ENCODE measurements at places on chromosomes 6 and 20.
A peak's percentile ranks its signal among the peaks of the same experiment; 100 is the strongest.

GRCh38 chr6:74277777-74278186 is 581.8 kb downstream of the CD109 start:
- no peak for DNase-seq

GRCh38 chr20:62846166-62846890 is 15.3 kb downstream of the TCFL5 start:
- DNase-seq, result no peak

- peak; percentile 89 for DNase-seq
These were observed 9.8 kb upstream of the HECA start for GRCh38 chr6:139124887-139125672.

DNA sequence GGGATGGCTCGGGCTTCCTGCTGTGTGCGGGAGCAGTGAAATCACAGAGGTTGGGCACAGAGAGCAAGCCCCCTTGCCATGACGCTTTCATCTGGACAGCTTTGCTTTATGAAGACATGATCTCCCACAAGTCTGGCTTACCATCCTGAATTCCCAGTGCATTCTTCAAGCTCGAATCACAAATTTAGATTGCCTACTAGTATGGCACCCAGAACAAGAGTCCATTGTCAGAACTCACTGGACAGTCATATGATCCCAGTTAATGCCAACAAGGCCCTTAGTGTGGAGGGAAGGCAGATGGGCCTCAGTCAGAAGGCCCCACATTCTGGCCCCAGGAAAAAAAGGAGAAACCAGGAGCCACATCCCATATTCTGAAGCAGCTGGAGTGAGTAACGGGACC is 147.3 kb upstream of the FOXQ1 start:
- DNase-seq, result no peak

DNA sequence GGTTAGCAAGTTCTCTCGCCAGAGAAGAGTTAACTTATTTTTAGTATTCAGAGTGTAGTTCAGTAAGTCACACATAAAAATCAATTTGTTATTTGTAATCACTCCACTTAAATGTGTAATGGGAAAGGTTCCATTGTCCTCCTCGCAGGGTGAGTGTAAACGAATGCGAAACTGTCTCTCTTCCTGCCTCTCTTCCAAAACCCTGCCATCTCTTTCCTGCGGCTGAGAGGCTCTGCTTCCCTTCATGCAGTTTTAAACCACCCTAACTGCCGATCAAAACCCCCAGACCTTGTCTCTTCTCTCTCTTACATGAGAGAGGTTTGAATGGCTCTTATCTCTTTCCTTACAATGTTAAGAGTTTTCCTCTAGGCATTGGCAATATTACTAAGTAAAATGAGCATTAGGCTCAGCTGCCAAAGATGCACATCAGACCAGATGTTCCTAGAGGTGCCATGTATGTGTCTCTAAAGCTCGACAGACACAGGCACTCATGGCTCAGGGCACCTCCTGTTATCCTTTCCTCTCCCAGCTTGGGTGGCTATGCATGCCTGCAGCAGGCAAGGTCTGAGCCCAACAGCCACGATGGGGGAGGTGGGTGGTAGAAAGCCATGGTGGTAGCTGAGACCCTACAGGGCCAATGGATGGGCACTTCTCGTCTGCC is 91.2 kb downstream of the JARID2 start:
- no peak for DNase-seq

DNA sequence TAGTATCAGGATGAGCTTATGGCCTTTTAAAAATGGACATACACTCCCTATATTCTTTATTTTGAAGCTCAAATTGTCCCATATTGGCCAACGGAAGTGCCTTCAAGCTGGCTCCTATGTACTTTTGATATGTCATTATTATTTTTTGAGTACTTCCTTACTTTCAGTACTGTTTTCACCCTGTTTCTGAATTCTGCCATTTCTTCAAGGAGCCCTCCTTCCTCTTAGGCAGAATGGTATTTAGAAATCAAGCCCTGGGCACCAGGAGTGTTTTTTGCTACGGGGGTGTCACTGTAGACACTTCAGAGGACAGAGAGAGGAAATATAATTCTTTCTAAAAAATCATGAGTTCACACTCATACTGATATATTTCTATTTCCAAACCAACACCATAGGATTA is 5.5 kb upstream of the MYLK4 start:
- DNase-seq, result no peak

DNA sequence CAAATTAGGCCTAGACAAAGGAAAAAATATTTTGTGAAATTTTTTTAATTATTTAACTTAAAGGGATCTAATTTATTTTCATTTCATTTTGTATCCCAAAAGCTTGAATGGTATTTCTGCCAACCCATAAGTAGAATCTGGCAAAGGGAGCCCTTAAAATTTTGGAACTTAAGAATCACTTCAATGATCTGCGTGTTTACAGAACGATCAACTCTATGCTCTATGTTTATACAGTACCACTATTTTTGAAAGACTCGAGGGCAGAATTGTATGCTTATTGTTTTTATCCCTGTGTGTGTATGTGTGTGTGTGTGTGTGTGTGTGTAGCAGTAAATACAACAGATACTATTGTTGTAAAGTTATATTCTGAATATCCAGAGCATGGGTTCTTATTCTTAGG is 39.2 kb downstream of the METTL24 start:
- DNase-seq, result no peak

DNA sequence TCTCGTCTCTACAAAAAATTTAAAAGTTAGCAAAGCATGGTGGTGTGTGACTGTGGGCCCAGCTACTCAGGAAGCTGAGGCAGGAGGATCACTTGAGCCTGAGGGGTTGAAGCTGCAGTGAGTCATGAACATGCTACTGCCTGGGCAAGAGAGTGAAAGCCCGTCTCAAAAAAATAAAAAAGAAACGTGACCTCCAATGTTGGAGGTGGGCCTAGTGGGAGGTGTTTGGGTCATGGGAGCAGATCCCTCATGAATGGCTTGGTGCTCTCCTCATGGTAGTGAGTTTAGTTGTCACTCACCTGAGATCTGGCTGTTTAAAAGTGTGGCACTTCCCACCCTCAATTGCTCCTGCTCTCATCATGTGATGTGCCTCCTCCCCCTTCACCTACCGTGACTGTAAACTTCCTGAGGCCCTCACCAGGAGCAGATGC is 24.3 kb downstream of the RBL1 start:
- DNase-seq, result peak; percentile 43

DNA sequence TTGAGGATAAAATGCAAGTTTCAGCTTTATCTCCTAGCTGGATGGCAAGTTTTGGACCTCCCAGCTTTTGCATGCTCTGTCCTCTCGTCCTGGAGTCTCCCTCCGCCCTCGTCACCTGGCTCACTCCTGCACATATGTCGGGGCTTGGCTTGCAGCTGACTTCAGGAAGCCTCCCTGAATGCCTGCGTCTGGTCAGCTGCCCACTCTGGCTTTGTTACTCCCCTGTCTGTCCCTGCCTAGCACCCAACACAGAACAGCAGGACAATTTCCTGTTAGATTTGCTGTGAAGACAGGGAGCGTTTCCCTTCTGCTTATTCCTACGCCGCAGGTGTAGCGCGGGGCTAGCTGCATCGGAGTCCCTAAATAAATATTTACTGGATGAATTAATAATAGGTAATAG is 5.4 kb downstream of the JPH2 start:
- DNase-seq, result no peak

- no peak for DNase-seq
These were observed 28.1 kb upstream of the SCGN start for GRCh38 chr6:25623879-25624278.

- DNase-seq, result no peak
These were observed 62.1 kb upstream of the ZNF217 start for GRCh38 chr20:53655625-53656292.

DNA sequence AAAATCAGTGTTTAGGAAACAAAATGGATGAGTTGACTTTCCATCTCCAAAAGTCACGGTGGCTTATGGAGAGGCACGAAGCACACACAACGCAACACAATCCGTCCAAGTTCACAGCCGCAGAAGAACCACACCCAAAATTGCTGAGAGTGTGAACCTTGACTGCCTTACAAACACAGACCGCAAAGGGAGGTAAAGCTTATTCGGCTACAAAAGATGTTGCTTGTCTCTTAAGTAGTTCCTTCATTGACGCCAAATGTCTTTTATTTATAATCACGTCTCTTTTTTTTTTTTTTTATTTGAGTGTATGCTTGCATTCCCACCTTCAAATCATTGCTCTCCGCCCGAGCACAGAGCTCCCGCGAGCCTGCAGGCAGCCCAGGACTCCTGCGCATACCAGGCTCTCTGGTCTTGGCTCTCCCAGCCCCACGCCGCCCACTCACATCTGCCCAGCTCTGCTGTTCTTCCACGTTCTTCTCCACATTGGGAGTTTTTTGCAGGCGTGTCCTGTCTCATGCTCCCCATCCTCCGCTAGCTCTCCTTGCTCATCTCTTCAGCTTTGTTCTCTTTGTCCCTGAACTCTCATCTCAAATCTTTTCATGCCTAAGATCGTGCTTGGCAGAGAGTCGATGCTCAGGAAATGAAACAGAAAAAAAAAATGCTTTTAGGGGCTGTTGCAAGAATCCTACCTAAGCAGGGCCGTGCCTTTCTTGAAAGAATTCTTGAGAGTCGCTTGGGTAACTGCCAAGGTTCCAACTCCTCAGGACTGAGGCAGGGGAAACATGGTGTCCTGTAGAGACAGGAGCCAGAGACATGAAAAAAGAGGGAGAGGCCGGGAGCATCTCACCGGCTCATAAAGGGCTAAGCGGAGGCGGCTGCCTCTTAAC is 25.8 kb downstream of the LY86 start:
- DNase-seq, result peak; percentile 42

DNA sequence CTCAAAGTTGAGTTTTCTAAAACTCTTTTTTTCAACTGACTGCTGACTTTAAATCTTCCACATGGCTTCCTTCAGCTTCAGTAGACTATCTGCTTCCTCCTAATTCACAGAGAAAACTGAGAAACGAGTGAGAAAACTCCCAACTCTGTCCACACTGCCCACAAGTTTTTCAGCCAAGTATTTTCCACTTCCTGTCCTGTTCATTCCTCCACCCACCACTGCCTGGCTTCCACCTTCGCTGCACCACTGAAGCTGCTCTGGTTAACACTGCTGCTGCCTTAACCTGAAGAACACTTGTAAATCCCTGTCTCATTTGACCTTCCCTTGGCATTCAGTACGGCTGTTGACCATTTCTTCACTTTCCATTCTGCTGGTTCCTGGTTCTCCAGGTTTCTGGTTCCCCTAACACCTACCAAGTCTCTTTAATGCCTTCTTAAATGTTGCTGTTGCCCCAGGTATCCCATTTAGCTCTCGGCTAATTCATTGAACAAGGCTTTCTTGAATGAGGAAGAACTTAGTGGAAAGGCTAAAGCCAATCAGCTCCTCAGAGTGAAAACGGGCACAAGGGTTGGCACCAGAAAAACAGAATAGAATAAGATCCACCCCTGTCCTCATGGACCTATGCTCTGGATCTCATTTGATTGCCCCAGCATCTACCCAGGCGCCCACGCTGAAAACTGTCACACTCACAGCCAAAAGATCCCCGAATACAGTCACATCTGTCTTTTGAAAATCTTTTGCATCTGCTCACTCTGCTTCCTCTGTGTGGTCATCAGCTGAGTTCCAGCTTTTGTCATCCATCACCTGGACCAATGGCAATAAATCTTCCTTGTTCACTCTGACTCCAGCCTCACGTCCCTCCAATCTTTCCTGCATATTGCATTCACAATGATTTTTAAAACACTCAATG is 104.4 kb upstream of the TAB2 start:
- peak; percentile 14 for DNase-seq

- DNase-seq, result no peak
These were observed 283.0 kb downstream of the HTR1B start for GRCh38 chr6:77180326-77180725.

DNA sequence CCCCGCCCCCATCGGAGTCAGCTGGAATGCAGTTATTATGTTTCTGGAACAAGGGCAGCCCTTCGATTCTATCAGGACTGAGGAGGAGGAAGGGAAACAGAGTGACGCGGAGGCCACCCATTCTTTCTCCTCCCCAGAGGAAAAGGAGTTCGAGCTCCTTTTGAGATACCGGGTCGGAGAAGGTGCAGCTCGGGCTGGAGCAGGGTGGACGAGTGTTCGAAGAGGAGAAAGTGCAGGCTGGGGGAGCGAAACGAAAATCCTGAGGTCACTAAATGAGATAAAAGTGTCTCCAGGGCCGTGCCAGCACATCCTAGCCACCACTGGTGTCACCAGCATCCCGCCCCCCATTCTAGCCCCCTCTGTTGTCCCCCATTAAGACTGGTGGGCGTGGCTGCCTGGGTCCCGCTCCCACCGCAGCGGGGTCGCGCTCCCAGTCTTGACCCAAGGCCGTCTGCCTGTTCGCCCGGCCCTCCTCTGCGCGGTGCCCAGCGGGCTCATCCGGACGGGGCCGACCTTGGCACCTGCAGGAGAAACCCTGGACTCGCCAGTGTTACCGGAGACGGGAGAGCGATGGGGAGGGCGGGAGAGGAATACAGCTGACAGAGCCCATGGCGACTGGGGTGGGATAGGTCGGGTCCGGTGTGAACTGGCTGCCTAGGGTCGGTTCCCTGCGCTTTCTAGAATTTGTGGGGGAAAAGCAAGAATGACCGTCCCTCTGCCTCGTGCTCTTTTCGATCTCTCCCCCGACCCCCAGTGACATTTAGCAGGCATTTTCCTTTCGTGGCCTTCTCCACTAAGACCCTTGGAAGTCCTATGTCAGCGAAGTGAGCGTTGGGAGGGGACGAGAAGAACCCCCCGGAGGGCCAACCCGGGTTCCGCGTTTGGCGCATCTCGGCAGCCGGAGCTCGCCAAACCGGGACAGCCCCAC is 16.2 kb downstream of the FOXA2 start:
- DNase-seq, result no peak

DNA sequence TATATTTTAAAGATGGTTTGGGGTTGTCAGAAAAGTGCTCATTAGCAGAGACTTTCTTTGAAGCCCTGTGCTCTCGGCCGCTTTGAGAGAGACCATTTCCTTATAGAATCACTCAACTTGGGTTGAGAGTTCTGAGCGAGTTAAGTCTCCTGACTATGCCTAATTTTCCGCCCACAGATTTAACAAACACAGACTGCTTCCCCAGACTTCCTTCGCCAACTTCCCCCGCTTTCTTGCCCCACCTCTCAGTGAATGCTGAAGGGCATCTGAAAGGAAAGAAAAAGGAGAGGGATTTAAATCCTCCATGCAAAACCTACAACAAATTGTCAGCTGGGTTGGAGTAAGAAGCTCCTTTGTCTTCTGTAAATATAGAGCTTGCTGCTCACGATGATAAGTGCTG is 224.0 kb downstream of the EYA2 start:
- DNase-seq, result no peak

GRCh38 chr6:135212020-135212806 is 31.1 kb downstream of the MYB start:
- no peak for DNase-seq
